ENCODE measurements at places on chromosomes 7 and 10.
A peak's percentile ranks its signal among the peaks of the same experiment; 100 is the strongest.

DNA sequence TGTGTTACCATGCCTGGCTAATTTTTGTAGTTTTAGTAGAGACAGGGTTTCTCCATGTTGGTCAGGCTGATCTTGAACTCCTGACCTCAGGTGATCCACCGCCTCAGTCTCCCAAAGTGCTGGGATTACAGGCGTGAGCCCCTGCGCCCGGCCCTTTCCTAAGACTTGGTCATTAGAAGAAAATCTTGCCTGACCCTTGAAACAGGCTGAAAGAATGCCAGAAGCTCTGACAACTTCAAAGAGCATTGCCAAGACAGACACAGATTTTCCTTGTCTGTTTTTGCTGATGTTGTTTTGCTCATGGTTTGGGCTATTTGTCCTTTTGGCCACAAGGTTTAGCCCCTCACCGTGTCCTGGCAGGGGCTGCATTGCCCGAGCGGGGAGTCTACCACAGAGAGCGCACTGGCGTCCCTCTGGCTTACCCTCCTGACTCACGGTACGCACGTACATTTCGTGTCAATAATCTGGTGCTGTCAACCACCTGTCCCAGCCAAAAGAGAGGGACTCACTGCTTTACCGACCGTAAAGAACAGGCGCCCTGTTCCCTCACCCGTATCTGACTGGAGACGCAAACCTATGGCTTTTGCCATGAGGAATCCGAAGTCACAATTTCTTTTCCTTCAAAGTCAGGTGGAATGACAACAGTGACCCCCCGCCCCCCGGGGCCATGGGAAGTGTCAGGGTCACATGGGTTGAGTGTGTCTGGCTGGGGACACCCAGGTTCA, 10.1 kb upstream of the INPP5A start:
- DNase-seq: no peak

DNA sequence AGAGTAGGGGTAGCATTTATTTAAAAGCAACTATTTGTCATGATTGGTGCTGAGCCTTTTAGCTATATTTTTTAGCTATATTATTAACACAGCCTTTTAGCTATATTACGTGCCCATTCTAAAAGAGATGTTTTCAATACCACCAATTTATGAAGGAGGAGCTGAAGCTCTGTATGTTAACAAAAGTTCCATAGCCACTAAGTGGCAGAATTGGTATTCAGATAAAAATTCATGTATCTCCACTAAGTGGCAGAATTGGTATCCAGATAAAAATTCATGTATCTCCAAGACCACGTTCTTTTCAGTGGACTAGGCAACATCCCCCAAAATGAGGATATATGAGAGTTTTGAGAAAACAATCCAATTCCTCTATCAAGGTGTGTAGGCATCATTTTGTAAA, 268.6 kb downstream of the HGF start:
- no peak for DNase-seq

GRCh38 chr7:117019786-117020590, 66.7 kb downstream of the ST7 start:
- DNase-seq: peak; percentile 81

- peak; percentile 25 for DNase-seq
Observed at GRCh38 chr10:101031796-101032636, 982 bp downstream of the SFXN3 start.

- DNase-seq: no peak
Observed at GRCh38 chr7:137695942-137696341, 150.8 kb downstream of the DGKI start.

- DNase-seq: peak; percentile 30
Observed at GRCh38 chr7:50369143-50370026, 64.9 kb downstream of the IKZF1 start.

DNA sequence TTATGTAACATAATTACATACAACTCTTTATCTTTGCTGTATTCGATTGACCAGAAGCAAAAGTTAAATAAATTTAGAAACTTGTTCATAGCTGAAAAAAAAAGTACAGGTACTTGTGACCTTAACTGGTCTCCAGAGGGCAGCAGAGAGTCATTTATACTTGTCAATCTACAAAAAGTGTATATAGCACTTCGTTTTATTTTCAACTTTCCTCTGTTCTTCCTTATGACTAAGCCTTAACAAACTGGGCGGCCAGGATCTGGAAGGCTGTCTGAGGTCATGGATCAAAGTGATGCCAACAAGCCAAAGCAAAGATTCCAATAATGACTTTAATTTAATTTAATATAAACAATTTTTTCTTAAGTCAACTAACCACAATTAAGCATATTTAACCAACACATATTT, 29.8 kb downstream of the C10orf67 start:
- DNase-seq: no peak

GRCh38 chr7:92831716-92832533, 4.4 kb downstream of the CDK6 start:
- DNase-seq: no peak

DNA sequence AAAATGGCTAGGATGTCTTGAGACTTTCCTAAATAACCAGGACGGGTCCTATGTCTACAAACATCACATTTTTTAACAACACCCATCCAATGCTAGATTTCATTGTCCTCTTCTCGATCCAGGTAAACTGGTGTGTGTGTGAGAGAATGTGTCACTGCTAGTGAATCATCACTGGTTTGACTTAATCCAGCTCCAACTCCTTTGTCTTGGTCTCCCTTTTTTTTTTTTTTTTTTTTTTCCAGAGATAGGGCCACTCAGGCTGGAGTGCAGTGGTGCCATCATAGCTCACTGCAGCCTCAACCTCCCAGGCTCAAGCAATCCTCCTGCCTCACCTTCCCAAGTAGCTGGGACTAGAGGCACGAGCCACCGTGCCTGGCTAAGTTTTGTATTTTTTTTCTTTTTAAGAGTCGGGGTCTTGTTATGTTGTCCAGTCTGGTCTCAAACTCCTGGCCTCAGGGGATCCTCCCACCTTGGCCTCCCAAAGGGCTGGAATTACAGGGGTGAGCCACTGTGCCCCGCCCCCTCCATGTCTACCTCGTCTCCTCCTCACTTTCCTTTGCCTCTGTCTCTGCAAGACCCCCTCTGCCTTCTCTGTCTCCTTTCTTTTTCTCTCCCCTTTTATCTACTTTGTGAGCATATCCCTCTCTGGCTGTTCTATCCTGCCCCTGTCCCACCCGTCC, 2.2 kb upstream of the UFSP1 start:
- no peak for DNase-seq

All from NCI-H1930 (cell line).